ENCODE measurements at places on chromosomes 1 and 21. TPM values are rescaled to one million over a fixed set of nuclear protein-coding genes. Genes with fewer than 3 reads are reported as not detected.
A peak's percentile ranks its signal among the peaks of the same experiment; 100 is the strongest.

- no peak for DNase-seq
Measured at GRCh38 chr21:36261459-36261858, 58.5 kb upstream of the MORC3 start.

- DNase-seq = no peak
Measured at GRCh38 chr1:180117764-180118116, 36.9 kb upstream of the QSOX1 start.

DNA sequence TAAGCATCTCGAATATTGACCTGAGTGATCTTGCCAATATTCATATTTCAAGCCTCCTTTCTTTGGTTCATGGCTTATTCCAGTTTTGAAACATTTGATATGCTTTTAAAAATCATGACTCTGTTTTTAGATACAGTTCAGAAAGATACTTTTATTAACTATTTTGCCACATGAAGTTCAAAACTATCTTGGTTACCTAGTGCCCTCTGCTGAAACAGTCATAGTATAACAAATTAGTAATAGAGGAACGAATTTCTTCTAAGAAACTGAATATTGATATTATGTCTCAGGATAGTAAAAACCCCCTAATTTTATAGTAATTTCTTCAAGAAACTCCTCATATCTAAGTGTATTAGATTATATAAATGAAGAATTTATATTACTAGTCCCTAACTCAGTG is 52.6 kb upstream of the RC3H1 start:
- no peak for DNase-seq

GRCh38 chr1:64539781-64540218 is 69.9 kb downstream of the CACHD1 start:
- peak; percentile 79 for DNase-seq

DNA sequence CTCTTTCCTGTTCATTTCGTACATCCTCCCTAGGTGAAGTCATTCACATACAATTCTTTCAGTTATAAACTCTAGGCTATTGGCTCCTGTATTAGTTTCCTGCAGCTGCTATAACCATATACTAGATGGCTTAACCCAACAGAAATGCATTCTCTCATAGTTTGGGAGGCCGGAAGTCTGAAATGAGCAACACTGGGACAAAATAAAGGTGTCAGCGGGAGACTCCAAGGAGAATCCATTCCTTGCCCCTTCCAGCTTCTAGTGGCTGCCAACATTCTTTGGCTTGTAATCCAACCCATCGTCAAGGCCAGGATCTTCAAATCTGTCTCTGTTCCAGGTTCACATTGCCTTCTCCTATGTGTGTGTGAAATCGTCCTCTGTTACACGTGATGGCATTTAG is 71.3 kb downstream of the TOR3A start:
- DNase-seq = no peak

DNA sequence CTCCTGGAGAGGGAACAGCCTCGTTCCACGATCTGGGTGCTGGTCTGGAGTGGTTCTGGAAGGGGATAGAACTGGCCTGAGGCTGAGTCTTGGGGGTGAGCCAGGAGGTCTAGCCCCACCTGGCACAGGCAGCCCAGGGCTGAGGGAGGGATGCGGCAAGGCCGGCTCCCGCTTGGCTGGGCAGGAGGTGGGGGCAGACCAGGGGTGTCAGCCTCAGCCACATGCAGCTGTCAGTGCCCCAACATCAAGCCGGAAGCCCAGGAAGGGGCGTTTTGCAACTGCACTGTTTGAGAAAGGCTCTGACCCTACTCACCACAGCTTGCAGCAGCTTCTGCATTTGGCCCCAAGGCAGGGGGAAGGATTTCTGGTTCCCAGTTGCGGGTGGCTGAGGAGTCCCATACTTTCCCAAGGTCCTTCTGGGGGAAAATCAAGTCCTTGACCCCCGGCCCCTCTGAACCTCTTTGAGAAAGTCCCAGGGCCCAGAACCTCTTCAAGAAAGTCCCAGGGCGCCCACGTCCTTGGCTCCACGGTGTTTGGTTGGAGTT is 2.0 kb downstream of the EFHD2 start:
- no peak for DNase-seq

DNA sequence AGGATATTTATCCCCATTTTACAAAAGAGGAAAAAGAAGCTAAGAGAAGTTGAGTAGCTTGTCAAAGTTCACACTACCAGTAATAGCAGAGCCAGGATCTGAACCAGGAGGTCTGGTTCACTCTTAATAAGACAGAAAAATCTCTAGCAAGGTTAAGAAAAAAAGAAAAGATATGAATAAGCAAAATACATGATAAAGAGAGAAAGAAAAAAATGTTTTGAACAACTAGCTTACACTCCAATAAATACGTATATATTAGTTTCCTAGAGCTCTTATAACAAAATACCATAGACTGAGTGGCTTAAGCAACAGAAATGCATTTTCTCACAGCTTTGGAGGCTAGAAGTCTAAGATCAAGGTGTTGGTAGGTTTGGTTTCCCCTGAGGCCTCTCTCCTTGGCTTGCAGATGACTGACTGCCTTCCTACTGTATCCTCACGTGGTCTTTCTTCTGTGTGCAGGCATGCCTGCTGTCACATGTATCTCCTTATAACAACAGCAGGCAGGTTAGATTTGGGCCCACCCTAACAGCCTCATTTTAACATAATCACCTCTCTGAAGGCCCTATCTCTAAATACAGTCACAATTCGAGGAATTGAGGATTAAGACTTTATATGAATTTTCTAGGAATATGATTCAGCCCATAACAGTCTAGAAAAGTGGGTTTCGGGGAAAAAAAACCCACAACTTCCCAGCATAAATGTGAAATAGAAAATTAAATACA is 60.4 kb downstream of the LEPR start:
- DNase-seq = no peak

Gene MEGF6
- total RNA-seq = 19.7 TPM

Gene C1orf50
- total RNA-seq = 3.3 TPM

Gene ITLN2
- total RNA-seq = 30.3 TPM

DNA sequence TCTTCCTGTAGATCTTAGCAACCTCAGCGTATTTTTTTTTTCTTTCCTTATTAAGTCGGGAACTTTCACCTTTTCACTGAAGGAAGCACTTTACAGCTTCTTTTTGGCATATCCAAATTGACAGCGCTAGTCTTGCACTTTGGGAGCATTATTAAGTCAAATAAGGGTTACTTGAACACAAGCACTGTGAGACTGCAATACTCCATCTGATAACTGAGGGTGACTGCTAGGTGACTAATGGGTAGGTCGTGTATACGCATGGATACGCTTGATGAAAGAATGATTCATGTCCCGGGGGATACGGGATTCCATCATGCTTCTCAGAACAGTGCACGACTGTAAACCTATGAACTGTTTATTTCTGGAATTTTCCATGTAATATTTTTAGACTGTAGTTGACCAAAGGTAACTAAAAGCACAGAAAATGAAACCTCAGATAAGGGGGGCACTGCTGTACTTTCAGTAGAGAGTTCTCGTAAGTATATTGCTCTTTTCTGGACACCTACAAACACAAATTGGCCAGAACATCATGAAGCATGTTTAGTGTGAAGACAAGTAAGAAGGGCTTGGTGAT is 364.7 kb downstream of the SMYD3 start:
- DNase-seq = no peak
